Osteocyte (in vitro differentiated cells): ENCODE measurements at places on chromosomes 5 and 9. TPM values are rescaled to one million over a fixed set of nuclear protein-coding genes. Genes with fewer than 3 reads are reported as not detected.

TXNDC15 gene
- 68.2 and 75.7 TPM in 2 replicates for total RNA-seq

- DNase-seq: no peak
- H3K4me3 ChIP-seq: no peak overlapping the region
- peaks cover 32% of the 10 kb centered on the region for H3K4me1 ChIP-seq
- no peaks in the 10 kb centered on the region for H3K27me3 ChIP-seq
- H3K36me3 ChIP-seq: peaks cover 2% of the 10 kb centered on the region
Measured at GRCh38 chr9:137417161-137418021, 5.6 kb downstream of the EXD3 start.

GPR151 gene
- not detected in 2 replicates for total RNA-seq

DNA sequence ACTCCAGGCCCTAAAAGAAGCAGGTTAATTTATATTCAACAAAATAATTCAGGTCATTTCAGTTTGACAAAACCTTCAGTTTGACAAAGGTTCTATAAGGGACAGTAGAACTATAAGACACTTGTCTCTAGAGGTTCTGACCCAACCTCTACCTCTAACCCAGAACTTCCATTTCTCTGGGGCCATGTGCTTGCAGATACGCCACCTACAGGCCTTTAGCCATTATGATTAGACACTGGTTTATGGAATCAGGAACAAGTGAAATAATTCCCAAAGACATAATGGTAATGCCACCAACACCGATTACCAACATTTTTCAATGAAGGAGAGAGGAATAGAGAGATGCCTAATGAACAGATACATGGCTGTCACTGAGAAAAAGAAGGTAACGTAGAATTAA, 733.9 kb downstream of the PRELID2 start:
- no peak overlapping the region for H3K4me3 ChIP-seq
- no peak for DNase-seq
- no peaks in the 10 kb centered on the region for H3K27me3 ChIP-seq
- no peak overlapping the region for H3K27ac ChIP-seq

C9orf153 gene
- total RNA-seq: 0.40 TPM in 1 of 2 replicates, not detected in the other

DNA sequence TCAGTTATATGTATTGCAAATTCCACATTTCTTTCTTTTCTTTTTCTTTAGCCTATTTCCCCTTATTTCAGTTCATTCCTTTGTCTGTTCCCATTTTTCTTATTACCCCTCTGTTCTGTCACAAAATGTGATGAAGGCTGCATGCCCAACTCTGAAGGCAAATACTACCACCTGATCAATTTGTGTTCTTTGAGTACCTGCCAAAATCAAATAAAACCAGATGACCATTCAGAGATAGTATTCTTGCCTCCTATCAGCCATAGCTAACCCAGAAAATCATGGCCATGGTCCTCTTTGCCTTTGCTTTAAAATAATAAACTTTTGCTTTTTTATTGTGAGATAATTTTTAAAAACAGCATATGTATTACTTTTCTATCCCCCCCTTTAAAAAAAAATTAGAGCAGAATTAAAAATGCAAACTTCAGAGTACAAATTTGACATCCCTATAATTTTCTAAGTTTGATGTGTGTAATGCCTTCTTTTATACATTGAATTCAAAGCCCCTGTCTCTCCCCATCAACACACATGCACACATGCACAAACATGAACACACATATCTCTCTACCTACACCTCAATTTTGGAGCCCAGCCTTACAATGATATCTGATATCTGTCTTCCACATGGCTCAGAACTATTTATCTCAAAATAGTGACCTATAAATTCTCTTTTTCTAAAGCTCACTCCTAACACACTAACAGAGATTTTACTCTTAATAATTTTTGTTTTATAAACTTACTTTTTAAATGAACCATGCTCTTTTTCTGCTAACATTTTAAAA, 3.5 kb downstream of the RFESD start:
- H3K4me1 ChIP-seq: peaks cover 19% of the 10 kb centered on the region
- no peak overlapping the region for H3K27ac ChIP-seq
- peaks cover 2% of the 10 kb centered on the region for H3K36me3 ChIP-seq
- DNase-seq: no peak

GRCh38 chr9:90107726-90108655, 503.2 kb downstream of the GADD45G start:
- no peaks in the 10 kb centered on the region for H3K4me1 ChIP-seq
- H3K36me3 ChIP-seq: no peaks in the 10 kb centered on the region
- peaks cover 7% of the 10 kb centered on the region for H3K27me3 ChIP-seq
- DNase-seq: no peak
- no peak overlapping the region for H3K4me3 ChIP-seq

- DNase-seq: no peak
- H3K27ac ChIP-seq: no peak overlapping the region
- H3K36me3 ChIP-seq: peaks cover 26% of the 10 kb centered on the region
- H3K27me3 ChIP-seq: no peaks in the 10 kb centered on the region
- H3K4me1 ChIP-seq: peaks cover 35% of the 10 kb centered on the region
- no peak overlapping the region for H3K4me3 ChIP-seq
Measured at GRCh38 chr9:128906741-128907140, 14.0 kb upstream of the PHYHD1 start.

SLC36A3 gene
- not detected in 2 replicates for total RNA-seq

MED27 gene
- total RNA-seq: 24.1 and 25.2 TPM in 2 replicates

GRCh38 chr9:121857928-121858327, 206.5 kb downstream of the DAB2IP start:
- H3K4me3 ChIP-seq: no peak overlapping the region

DNA sequence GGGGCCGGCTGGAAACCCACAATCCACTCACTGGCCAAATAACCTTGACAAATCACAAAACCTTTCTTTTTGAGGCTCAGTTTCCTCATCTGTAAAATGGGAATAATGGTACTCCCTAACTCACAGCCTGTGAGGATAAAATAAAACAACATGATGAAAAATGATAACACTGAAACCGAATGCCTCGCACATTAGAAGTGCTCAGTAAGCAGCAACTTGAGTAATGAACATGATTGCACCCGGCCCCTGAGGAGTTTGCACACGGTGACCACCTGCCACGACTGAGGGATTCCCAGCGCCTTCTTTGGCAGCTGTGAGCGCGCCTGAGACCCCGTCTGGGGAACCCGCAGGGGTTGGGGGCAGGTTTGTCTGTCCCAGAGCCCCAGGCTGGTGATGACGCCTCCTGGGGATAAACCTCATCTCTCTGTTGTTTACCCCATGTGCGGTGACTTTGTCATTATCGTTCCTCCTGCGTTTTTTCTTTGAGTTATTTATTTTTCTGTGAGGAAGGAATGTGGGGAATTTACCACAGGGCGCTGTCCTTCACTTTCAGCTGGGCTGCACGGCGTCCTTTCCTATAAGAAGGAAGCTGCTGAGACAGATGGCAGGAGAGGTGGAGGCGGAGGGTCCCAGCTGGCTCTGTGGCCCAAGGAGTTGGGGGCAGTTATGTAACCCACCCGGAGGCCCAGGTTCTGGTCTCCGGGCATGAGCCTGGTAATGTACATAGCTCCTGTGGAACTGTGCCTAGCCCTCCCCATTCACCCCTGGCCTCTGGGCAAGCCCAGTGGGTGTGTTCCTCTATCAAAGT, 3.0 kb upstream of the SYNPO start:
- no peaks in the 10 kb centered on the region for H3K27me3 ChIP-seq
- H3K27ac ChIP-seq: peak overlapping the region; percentile 86
- peaks cover 80% of the 10 kb centered on the region for H3K4me1 ChIP-seq
- H3K4me3 ChIP-seq: no peak overlapping the region

TSLP gene
- not detected in 2 replicates for total RNA-seq

IFNK gene
- total RNA-seq: not detected in 2 replicates

GDA gene
- not detected in 2 replicates for total RNA-seq

GRCh38 chr9:137606734-137607138, 1.2 kb downstream of the ARRDC1 start:
- peaks cover 28% of the 10 kb centered on the region for H3K4me1 ChIP-seq
- no peak overlapping the region for H3K27ac ChIP-seq
- H3K4me3 ChIP-seq: peak overlapping the region; percentile 70
- no peaks in the 10 kb centered on the region for H3K36me3 ChIP-seq

PCDHB4 gene
- 2.9 and 4.1 TPM in 2 replicates for total RNA-seq

SOWAHA gene
- not detected in 2 replicates for total RNA-seq

DNA sequence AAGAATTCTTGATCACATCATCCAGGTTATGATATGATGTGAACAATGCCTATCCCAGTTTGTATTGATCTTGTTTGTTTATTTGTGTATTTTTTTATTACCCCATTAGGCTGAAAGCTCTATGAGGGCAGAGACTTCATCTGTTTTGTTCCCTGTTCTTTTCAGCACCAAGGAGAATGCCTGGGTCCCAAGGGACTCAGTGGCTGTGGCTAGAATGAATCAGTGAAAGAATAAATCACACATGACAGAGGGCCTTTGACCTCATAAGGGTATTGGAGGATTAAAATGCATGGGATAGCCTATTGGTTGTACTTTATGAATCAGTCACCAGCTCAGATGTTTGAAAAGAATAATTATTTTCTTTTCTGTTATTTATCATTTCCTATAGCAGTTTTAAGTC, 292.2 kb downstream of the GAS1 start:
- DNase-seq: no peak
- no peak overlapping the region for H3K4me3 ChIP-seq
- peaks cover 1% of the 10 kb centered on the region for H3K27me3 ChIP-seq
- H3K4me1 ChIP-seq: peaks cover 11% of the 10 kb centered on the region
- no peaks in the 10 kb centered on the region for H3K36me3 ChIP-seq
